ENCODE measurements at places on chromosomes 1 and 21. TPM values are rescaled to one million over a fixed set of nuclear protein-coding genes. Genes with fewer than 3 reads are reported as not detected.
A peak's percentile ranks its signal among the peaks of the same experiment; 100 is the strongest.

GRCh38 chr1:30109853-30110252, 613.5 kb downstream of the MATN1 start:
- no peaks in the 10 kb centered on the region for H3K36me3 ChIP-seq
- DNase-seq = no peak
- H3K27ac ChIP-seq = no peak overlapping the region
- H3K4me3 ChIP-seq = no peak overlapping the region

- no peak for DNase-seq
- H3K4me1 ChIP-seq = no peaks in the 10 kb centered on the region
- H3K27me3 ChIP-seq = peaks cover 4% of the 10 kb centered on the region
- H3K36me3 ChIP-seq = no peaks in the 10 kb centered on the region
- no peak overlapping the region for H3K4me3 ChIP-seq
- no peak overlapping the region for H3K27ac ChIP-seq
Observed at GRCh38 chr1:165411396-165411795, 33.5 kb downstream of the RXRG start.

GRCh38 chr1:224259986-224260385, 70.0 kb downstream of the NVL start:
- no peaks in the 10 kb centered on the region for H3K27me3 ChIP-seq
- H3K27ac ChIP-seq = no peak overlapping the region
- H3K4me1 ChIP-seq = peaks cover 13% of the 10 kb centered on the region
- H3K36me3 ChIP-seq = no peaks in the 10 kb centered on the region
- no peak for DNase-seq
- H3K4me3 ChIP-seq = no peak overlapping the region

DNA sequence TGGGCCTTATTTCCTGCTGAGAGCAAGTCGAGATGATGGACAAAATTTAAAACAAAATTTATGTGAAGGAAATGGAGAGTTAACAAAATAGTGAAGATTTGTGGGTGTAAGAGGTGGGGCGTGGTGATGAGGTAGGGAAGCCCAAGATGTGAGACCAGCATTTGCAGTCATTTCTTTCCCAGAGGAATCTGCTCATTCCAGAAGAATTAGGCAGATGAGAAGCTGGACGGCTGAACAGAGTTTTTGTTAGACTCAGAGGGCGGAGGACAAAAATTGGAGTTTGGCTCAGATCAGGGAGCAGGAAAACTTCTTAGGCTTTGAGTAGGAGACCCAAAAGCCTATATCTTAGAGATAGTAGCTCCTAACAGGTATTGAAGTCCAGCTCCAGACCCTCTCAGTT, 65.3 kb downstream of the CAMTA1 start:
- H3K27me3 ChIP-seq = no peaks in the 10 kb centered on the region
- no peak overlapping the region for H3K27ac ChIP-seq
- no peaks in the 10 kb centered on the region for H3K36me3 ChIP-seq
- no peak overlapping the region for H3K4me3 ChIP-seq

- H3K27me3 ChIP-seq = no peaks in the 10 kb centered on the region
- DNase-seq = no peak
- no peaks in the 10 kb centered on the region for H3K36me3 ChIP-seq
Observed at GRCh38 chr1:93554883-93555872, 107.3 kb downstream of the FNBP1L start.

GRCh38 chr1:12448746-12449177, 169.2 kb downstream of the DHRS3 start:
- H3K27me3 ChIP-seq = no peaks in the 10 kb centered on the region
- no peaks in the 10 kb centered on the region for H3K36me3 ChIP-seq
- DNase-seq = no peak
- peak overlapping the region; percentile 13 for H3K4me3 ChIP-seq
- H3K4me1 ChIP-seq = peaks cover 82% of the 10 kb centered on the region

GRCh38 chr21:35239811-35240219, 190.7 kb upstream of the RUNX1 start:
- no peaks in the 10 kb centered on the region for H3K36me3 ChIP-seq
- H3K4me1 ChIP-seq = peaks cover 16% of the 10 kb centered on the region
- H3K4me3 ChIP-seq = no peak overlapping the region
- DNase-seq = no peak
- no peaks in the 10 kb centered on the region for H3K27me3 ChIP-seq
- H3K27ac ChIP-seq = no peak overlapping the region

DNA sequence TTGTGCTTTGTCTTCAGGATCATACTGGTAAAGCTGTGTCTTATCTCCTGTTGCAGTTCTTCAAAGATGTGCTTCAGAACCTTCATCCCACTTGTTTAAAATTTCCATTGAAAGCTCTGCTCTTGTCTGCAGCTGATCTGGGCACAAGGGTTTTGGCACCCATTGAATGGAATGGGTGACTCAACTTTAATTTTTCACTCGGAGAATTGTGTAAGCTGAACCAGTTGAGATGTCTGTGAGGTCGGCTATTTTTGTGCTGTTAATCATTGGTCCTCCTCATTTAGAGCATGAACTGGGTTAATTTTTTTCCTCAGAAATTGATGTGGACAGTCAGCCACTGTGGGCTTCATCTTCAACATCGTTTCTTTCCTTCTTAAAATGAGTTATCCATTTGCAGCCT, 252.1 kb downstream of the TM2D1 start:
- H3K27me3 ChIP-seq = no peaks in the 10 kb centered on the region
- H3K4me3 ChIP-seq = no peak overlapping the region
- no peak overlapping the region for H3K27ac ChIP-seq
- no peak for DNase-seq

DNA sequence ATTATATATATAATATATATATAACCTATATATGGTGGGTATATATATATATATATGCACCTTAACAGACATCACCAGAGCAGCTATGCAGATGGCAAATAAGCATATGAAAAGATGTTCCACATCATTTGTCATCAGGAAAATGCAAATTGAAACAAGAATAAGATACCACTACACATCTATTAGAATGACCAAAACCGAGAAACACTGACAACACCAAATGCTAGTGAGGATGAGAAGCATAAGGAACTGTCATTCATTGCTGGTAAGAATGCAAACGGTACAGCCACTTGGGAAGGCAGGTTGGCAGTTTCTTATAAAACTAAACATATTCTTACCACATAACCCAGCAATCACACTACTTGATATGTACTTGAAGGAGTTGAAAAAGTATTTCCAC, 219.8 kb upstream of the PRMT6 start:
- H3K4me3 ChIP-seq = no peak overlapping the region
- DNase-seq = no peak
- H3K4me1 ChIP-seq = no peaks in the 10 kb centered on the region
- H3K27me3 ChIP-seq = no peaks in the 10 kb centered on the region
- no peak overlapping the region for H3K27ac ChIP-seq
- H3K36me3 ChIP-seq = no peaks in the 10 kb centered on the region

- H3K36me3 ChIP-seq = no peaks in the 10 kb centered on the region
- no peak for DNase-seq
- H3K4me1 ChIP-seq = no peaks in the 10 kb centered on the region
- no peaks in the 10 kb centered on the region for H3K27me3 ChIP-seq
- no peak overlapping the region for H3K4me3 ChIP-seq
Observed at GRCh38 chr1:196302981-196303380, 305.3 kb downstream of the KCNT2 start.

DNA sequence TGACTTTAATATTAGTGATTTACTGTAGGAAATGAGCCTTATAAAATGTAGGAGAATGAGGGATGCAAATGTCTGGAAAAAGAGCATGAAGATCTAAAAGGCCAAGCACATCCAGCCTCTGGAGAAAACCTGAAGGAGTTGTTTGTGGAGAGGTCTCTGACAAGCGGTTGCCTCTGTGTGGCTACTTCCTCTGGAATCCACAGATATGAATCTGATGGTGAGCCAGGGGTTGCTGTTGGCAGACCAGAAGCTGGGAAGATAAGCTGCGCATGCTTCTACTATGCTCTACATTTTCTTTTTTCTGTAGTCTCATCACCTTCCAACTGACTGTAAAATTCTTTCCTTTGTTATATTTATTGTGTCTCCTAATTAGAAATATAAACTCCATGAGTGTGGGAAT, 248.6 kb downstream of the OLFM3 start:
- DNase-seq = no peak
- no peak overlapping the region for H3K4me3 ChIP-seq
- no peaks in the 10 kb centered on the region for H3K4me1 ChIP-seq

- no peaks in the 10 kb centered on the region for H3K4me1 ChIP-seq
- H3K27me3 ChIP-seq = peaks cover 5% of the 10 kb centered on the region
- no peak overlapping the region for H3K27ac ChIP-seq
- H3K36me3 ChIP-seq = no peaks in the 10 kb centered on the region
Observed at GRCh38 chr1:171251952-171252300, 3.6 kb downstream of the FMO1 start.

GRCh38 chr1:13817906-13818305, 117.9 kb downstream of the PRDM2 start:
- no peak for DNase-seq
- H3K27me3 ChIP-seq = no peaks in the 10 kb centered on the region
- peaks cover 11% of the 10 kb centered on the region for H3K36me3 ChIP-seq
- H3K27ac ChIP-seq = no peak overlapping the region
- peaks cover 7% of the 10 kb centered on the region for H3K4me1 ChIP-seq

- no peaks in the 10 kb centered on the region for H3K4me1 ChIP-seq
- no peak overlapping the region for H3K27ac ChIP-seq
- H3K36me3 ChIP-seq = no peaks in the 10 kb centered on the region
- H3K4me3 ChIP-seq = no peak overlapping the region
- H3K27me3 ChIP-seq = no peaks in the 10 kb centered on the region
Observed at GRCh38 chr1:227685807-227686206, 49.3 kb downstream of the JMJD4 start.

GRCh38 chr21:21387916-21388315, 389.7 kb downstream of the NCAM2 start:
- H3K27me3 ChIP-seq = no peaks in the 10 kb centered on the region
- H3K36me3 ChIP-seq = no peaks in the 10 kb centered on the region
- DNase-seq = no peak
- H3K27ac ChIP-seq = no peak overlapping the region

DNA sequence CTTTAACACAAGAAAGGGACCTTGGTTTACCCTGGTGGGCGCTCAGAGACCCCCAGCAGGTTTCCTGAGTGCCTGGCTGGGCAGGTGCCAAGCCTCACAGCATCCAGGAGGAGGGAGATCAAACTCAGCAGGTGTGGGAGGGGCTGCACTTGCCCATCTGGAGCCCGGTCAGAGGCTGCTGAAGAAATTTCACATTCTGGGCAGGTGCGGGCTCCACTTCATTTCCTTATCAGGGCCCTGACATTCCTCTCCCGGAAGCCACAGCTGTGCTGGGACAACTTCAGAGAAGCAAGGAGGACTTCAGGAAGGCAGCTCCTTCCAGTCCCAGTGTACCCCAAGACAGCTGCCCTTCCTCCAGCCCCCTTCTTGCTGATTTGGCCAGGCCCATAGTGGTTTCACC, 82.9 kb downstream of the ITPKB start:
- no peaks in the 10 kb centered on the region for H3K27me3 ChIP-seq
- H3K36me3 ChIP-seq = no peaks in the 10 kb centered on the region
- H3K4me3 ChIP-seq = no peak overlapping the region
- no peak overlapping the region for H3K27ac ChIP-seq

GRCh38 chr1:170707117-170707516, 43.2 kb downstream of the PRRX1 start:
- no peak overlapping the region for H3K4me3 ChIP-seq
- DNase-seq = no peak
- H3K27ac ChIP-seq = no peak overlapping the region
- no peaks in the 10 kb centered on the region for H3K27me3 ChIP-seq
- H3K4me1 ChIP-seq = no peaks in the 10 kb centered on the region
- no peaks in the 10 kb centered on the region for H3K36me3 ChIP-seq

DNA sequence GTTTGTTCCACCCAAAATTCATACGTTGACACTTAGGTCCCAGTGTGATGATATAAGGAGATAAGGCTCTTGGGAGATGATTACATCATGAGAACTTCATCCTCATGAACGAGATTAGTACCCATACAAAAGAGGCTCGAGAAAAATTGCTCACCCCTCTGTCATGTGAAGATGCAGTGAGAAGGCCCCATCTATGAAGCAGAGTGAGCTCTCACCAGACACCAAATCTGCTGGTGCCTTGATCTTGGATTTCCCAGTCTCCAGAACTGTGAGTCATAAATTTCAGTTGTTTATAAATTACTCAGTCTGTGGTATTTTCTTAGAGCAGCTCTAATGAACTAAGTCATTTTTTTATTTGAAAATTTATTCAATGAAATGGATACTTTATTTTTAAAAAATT, 42.6 kb upstream of the USP25 start:
- DNase-seq = no peak
- H3K27ac ChIP-seq = no peak overlapping the region
- H3K36me3 ChIP-seq = no peaks in the 10 kb centered on the region
- no peak overlapping the region for H3K4me3 ChIP-seq
- H3K27me3 ChIP-seq = no peaks in the 10 kb centered on the region

The UBE4B gene
- total RNA-seq = 40.6 TPM

The CFHR4 gene
- total RNA-seq = not detected

The TFF2 gene
- not detected for total RNA-seq

The TSSK3 gene
- total RNA-seq = 0.33 TPM

The LCE2A gene
- not detected for total RNA-seq

The PRKAA2 gene
- not detected for total RNA-seq

Data from CD8-positive, alpha-beta memory T cell (primary cell).